ENCODE measurements at places on chromosomes 7 and 10.

GRCh38 chr10:70584366-70584765 is 18.2 kb downstream of the PRF1 start:
- no peak for DNase-seq

GRCh38 chr7:37062560-37062859 is 338.2 kb upstream of the AOAH start:
- DNase-seq: no peak

DNA sequence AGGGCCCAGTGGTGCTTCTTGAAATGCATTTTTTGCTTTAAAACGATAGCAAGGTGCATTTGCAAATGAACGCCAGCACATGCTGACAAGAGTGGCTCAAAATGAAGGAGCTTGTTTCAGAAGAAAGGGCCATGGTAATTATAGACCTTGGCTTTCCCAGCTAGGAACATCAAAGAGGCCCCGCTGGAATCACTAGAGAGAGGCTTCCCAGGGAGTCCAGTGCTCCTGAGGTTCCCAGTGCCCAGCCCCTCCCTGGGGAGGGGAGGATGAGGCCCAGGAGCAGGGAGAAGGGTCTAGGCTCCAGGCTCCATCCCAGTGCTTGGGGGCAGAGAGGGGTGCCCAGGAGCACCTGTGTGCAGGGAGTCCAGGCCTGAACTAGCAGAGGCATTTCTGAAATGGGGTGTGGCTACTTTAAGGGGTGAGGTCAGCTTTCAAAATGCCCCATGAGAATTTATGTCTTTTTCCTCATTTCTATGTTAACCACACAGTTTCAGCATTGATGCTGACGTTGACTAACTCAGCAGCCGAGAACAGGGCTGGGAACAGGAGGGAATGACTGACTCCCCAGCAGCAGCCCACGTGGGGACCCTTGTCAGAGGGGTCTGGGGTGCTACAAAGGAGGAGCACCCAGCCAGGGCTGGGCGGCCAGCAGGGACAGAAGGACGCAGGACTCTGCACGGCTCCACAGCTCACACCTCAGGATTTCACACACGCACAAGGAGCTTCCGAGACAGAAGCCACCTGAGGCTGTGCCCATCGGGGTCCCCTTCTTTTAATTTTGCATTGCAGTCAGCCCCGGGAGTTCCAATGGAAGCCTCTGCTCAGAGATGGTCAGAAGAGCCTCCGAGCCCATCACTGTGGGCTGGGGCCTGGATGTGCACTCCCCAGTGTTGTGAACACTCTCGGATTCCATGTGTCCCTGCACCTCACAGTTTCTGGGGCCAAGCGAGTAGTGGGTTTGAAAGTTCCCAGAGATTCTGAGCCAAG is 570.2 kb downstream of the PTPRN2 start:
- DNase-seq: no peak

GRCh38 chr10:22705527-22705926 is 8.9 kb downstream of the PIP4K2A start:
- DNase-seq: no peak

GRCh38 chr7:130986261-130986690 is 252.3 kb upstream of the KLF14 start:
- DNase-seq: no peak

DNA sequence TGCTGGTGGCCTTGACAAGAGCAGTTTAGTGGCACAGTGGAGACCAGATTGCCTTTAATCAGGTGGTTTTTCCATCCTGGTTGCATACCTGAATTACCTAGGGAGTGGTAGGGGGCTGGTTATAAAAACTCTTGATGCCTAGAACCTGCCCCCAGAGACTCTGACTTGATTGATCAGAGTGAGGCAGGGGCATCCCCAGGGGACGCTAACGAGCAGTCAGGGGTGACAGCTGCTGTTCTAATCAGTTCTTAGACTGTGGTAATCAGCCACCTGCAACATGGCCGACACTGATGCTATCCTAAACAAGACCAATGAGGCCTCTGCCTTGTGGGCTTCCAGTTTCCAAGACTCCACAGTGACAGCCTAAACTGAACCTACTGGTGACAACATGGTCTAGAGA is 2.0 kb upstream of the OPALIN start:
- DNase-seq: no peak

- no peak for DNase-seq
Measured at GRCh38 chr10:76885816-76886215, 751.8 kb downstream of the KCNMA1 start.

GRCh38 chr10:52558090-52558489 is 214.5 kb downstream of the MBL2 start:
- no peak for DNase-seq

- no peak for DNase-seq
Measured at GRCh38 chr10:73248259-73248724, 1.2 kb upstream of the DNAJC9 start.

GRCh38 chr7:53984776-53985175 is 557.4 kb upstream of the VSTM2A start:
- no peak for DNase-seq

DNA sequence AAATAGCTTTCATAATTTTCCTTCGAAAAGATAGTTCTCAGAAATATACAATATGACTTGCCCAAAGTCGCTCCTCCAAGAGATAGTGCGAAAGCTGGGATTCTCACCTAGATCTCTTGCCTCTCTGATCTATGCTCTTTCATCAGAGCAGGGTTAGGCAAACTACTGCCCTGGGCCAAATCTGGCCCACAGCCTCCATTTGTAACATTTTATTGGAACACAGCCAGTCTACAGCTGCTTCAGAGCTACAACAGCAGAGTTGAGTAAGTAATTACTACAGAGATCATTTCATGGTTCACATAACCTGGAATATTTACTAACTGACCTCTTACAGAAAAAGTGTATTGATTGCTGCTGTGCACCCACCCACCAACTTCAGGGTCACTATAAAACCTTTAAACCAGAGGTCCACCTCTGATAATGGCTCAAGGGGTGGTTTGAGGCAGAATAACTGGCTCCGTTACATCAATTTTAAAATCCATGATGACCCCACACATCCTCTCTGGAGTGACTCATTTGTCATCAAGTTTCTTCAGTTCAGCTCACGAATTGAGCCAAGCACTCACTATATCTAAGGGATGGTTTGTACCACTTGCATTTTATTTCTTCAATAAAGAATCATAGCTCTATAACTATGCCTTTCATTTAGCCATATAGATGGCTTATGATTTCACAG is 1019.0 kb downstream of the XPNPEP1 start:
- DNase-seq: no peak

DNA sequence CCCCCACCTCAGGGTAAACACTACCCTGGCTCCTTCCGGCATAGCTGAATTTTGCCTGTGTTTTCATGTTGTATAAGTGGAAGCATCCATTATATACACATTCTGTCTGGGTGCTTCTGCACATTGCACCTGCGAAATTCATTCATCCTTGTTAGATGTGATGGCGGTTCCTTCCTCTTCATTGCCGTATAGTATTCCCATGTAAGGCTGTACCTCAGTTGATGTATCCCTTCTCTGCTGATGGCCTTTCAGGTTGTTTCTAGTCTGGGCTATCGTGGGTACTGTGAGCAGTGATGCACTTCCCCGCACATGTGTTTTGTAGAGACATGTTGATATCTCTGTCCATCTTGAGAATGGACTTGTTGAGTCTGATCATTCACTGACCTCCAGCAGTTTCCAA is 28.9 kb downstream of the ELFN1 start:
- DNase-seq: no peak

All from activated T-cell treated with anti-CD3 and anti-CD28 coated beads, Interleukin-2, amount 50 U/mL, for 48 hours (primary cell).